Stimulated activated CD4-positive, alpha-beta T cell treated with anti-CD3 and anti-CD28 coated beads, Interleukin-2, amount 100 ng/mL, for 48 hours (primary cell): ENCODE measurements at places on chromosomes 1 and 21.

GRCh38 chr1:78286686-78287085 lies 204.1 kb upstream of the PTGFR start:
- DNase-seq: no peak

DNA sequence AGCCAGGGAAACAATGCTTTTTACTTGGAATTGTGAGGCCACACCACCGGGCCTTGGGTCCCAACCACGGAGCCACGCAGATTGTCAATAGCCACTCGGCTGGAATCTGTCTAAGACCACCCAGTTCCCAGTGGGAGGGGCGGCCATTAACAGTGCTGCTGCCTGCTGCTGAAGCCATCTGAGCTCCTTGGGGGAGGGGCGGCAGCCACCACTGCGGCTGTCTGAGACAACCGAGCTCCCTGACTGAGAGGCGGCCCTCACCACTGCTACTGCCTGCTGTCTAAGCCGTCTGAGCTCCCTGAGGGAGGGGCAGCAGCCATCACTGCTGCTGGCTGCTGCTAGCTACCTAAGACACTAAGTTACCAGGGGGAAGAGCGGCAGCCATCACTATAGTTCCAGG lies 64.3 kb downstream of the DMRTA2 start:
- DNase-seq: no peak

DNA sequence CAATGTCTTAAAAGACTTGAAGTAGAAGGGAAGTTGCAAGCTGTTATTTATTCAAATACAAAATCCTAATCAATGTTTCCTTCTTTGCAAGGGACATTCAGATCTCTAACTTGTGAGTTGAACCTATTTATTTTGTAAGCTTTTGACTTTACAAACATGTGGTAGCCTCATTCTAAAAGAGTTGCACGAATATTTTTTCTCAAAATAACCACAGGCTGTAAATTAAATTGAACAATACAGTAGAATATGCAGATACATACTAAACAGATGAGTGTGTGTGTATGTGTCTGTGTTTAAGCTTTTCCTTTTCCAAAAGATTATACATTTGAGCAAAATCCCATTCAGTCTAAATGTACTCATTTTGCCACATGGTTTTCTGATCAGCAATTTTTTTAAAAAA lies 4.8 kb upstream of the DYNLT5 start:
- DNase-seq: no peak

- no peak for DNase-seq
Observed at GRCh38 chr1:36567601-36568341, 85.1 kb upstream of the CSF3R start.

GRCh38 chr1:112267929-112268328 lies 128.1 kb upstream of the CTTNBP2NL start:
- no peak for DNase-seq
